ENCODE measurements at places on chromosomes 16 and 17. TPM values are rescaled to one million over a fixed set of nuclear protein-coding genes. Genes with fewer than 3 reads are reported as not detected.

DNA sequence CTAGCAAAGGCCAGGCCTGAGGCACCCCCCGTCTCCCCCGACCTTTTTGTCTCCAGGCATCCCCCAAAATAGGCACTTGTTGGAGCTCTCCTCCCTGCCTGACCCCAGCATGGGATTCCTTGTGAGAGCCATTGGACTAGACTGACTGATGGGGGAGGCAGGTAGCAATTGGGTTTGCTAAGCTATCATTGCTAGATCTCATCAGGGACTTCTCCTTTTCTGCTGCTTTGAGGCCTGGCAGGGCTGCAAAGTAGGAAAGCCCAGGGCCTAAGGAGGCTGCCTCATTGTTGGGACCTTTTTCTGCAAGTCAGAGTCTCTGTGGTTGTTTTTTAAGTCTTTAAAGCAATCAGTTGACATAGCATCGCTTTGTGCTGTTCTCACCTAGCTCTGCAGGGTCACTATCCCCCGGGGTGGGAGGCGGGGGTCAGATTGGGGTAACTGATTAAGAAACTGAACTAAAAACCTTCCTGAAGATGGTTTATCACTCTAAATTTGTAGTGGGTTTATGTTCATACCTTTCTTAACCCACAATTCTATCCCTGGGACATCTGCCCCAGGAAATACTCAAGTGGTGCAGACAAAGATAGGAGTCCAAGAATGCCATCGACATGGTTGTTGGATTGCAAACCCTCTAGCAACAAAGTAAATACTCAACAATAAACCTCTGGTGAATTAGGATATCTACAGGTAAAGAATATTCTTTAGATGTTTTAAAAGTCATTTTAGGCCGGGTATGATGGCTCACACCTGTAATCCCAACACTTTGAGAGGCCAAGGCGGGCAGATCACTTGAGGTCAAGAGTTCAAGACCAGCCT lies 28.0 kb downstream of the LLGL2 start:
- no peak for DNase-seq
- H3K36me3 ChIP-seq = no peaks in the 10 kb centered on the region
- H3K27ac ChIP-seq = no peak overlapping the region
- no peaks in the 10 kb centered on the region for H3K4me1 ChIP-seq
- H3K4me3 ChIP-seq = no peak overlapping the region

SLC16A6 gene
- 6.9 TPM for total RNA-seq

KRT222 gene
- not detected for total RNA-seq

DNA sequence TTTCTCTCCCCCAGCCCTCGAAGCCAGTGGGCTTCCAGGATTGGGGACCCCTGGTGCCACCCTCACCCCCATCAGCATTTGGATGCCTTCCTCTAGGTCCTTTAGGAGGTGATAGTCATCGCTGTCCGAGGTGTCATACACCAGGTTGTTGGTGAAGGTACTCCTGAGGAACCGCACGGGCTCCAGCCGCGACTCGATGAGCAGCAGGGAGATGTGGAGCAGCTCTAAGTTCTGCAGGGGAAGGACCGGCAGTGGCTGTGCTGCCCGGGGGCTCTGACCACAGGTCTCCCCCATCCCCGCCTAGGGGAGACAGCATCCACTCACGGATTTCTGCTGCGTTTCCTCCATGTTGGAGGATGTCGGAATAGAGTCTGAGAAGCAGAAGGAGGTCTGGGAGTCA lies 962 bp downstream of the CSHL1 start:
- DNase-seq = no peak
- no peaks in the 10 kb centered on the region for H3K4me1 ChIP-seq
- H3K27ac ChIP-seq = no peak overlapping the region
- H3K36me3 ChIP-seq = no peaks in the 10 kb centered on the region

- no peak for DNase-seq
- H3K4me1 ChIP-seq = peaks cover 24% of the 10 kb centered on the region
- H3K27ac ChIP-seq = no peak overlapping the region
- no peak overlapping the region for H3K4me3 ChIP-seq
Measured at GRCh38 chr16:85905110-85906095, 6.4 kb downstream of the IRF8 start.

- H3K36me3 ChIP-seq = no peaks in the 10 kb centered on the region
- H3K27me3 ChIP-seq = no peaks in the 10 kb centered on the region
- H3K4me3 ChIP-seq = no peak overlapping the region
- no peak overlapping the region for H3K27ac ChIP-seq
- no peaks in the 10 kb centered on the region for H3K4me1 ChIP-seq
Measured at GRCh38 chr17:37164057-37164456, 211.7 kb upstream of the C17orf78 start.

DNA sequence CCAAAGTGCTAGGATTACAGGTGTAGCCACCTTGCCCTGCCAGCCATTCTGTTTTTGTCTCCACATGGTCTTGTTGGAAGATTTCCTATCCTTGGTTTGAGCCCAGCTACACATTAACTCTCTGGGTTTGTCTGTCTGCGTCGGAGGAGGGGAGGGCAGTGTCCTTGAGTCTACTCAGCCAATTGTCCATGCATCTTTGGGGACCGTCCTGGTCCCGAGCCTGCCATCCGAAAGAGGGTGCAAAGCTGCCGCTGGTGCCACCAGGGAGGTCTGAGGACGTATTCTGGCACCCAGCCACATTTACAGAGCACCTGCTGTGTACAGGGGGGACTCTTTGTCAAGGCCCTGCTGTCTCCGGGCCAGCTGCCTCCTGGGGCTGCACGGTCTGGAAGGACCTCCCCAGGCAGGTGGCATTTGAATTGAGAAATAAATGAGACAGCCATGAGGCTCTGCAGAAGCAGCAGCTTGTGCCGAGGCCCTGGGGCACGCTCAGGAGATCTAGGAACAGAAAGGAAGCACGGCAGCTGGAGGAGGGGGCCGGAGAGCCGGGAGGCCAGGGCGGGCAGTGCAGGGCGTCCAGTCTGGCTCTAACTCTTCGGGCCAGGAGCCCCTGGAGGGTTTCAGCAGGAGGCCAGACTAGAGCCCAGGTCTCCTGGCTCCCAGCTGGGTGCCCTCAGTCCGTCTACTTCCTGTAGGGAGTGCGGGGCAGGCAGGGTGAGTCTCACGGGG lies 1.5 kb downstream of the CYBA start:
- peak overlapping the region; percentile 91 for H3K27ac ChIP-seq
- peaks cover 28% of the 10 kb centered on the region for H3K4me1 ChIP-seq
- peaks cover 4% of the 10 kb centered on the region for H3K36me3 ChIP-seq

DNA sequence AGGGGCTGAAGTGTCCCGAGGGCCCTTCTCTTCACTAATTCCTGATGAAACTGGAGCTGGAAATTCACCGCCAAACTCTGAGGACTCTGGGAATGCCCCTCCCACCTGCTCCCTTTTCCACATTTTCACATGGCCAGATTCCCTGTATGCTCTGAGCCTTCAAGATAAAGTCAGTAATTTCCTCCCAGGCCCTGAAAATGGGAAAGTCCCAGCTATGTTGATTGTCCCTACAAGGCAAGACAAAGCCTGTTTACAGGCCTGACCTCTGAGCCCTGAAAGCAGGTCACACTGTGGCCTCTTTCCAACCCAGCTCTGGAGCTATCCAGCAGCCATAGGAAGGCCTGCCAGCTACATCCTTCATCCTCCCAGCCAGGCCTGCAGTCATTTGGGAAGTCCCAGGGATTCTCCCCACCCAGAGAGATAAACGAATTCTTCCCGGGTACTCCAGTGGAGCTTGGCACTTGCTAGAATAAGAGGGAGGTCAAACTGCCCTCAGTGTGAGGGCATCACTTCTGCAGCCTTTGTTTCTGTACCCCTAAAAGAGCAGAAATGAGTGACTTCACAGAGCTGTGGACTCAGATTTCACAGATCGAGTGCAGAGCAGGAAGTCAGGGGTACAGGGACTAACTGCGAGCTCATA lies 19.6 kb upstream of the CCL2 start:
- H3K4me1 ChIP-seq = no peaks in the 10 kb centered on the region
- no peaks in the 10 kb centered on the region for H3K36me3 ChIP-seq
- DNase-seq = no peak

DNA sequence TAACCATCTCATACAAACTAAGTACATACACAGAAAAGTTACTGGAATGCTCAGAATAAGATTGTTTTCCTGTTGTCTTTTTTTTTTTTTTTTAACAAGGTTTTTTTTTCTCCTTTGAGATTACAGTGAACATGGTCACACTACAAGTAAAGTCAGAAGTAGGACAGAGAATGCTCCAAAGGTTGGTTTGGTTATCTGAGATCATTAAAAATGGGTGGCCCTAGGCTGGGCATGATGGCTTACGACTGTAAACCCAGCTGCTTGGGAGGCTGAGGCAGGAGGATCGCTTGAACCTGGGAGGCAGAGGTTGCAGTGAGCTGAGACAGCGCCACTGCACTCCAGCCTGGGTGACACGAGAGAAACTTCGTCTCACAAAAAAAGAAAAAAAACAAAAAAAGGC lies 6.9 kb upstream of the ST6GALNAC1 start:
- H3K27me3 ChIP-seq = no peaks in the 10 kb centered on the region
- DNase-seq = no peak
- peaks cover 6% of the 10 kb centered on the region for H3K4me1 ChIP-seq
- no peaks in the 10 kb centered on the region for H3K36me3 ChIP-seq
- no peak overlapping the region for H3K27ac ChIP-seq

ATF7IP2 gene
- total RNA-seq = 58.0 TPM

ZG16 gene
- not detected for total RNA-seq

PRSS21 gene
- total RNA-seq = 0.96 TPM

DNA sequence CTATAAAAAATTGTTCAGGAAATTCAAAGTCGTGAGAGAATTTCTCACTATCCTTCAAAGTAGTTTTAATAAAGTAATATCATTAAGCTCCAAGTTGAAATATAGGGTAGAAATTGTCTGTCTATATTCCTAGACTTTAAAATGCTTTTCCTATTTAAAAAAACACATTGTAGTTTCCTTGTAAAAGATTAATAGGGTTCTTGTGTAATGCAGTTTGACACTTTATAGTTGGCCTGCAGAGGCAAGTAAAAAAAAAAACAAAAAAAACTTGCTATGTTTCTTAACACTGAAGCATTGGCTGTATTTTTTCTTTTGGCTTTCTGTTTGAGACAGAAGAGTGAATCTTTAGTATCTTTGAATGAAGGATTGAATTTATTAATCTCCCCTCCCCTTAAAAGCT lies 17.4 kb downstream of the CPD start:
- H3K27ac ChIP-seq = no peak overlapping the region
- H3K4me1 ChIP-seq = peaks cover 4% of the 10 kb centered on the region
- no peak for DNase-seq
- no peaks in the 10 kb centered on the region for H3K27me3 ChIP-seq

RNF167 gene
- 172 TPM for total RNA-seq

FBXO39 gene
- 0.20 TPM for total RNA-seq

DNA sequence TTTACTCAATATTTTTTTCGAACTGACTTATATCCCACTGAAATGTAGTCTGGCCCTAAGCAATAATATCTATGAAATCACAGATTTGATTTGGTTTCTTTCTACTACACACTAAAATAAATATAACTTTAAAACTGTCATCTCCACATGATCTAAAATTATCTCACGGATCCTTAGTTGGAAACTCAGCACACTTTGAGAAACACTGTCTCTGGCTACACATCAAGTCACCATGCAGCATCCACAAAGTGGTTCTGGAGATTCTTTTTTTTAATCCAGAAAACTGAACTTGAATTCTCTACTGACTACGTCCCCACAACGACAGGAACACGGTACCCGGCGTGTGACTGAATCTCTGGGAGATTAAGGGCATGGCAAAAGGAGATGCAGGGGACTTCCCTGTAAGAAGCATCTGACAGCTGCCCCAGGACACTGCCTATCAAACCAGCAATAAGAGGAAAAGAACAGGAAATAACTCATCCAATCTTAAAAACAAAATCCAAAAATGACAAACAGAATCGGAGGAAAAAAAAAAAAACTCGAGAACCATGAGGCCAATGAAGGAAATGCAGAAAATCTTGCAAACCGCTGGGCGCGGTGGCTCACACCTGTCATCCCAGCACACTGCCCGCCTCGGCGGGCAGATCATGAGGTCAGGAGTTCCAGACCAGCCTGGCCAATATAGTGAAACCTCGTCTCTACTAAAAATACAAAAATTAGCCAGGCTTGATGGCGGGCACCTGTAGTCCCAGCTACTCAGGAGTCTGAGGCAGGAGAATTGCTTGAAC lies 141.0 kb upstream of the RCVRN start:
- H3K4me3 ChIP-seq = no peak overlapping the region
- no peaks in the 10 kb centered on the region for H3K4me1 ChIP-seq
- no peaks in the 10 kb centered on the region for H3K27me3 ChIP-seq
- no peak overlapping the region for H3K27ac ChIP-seq
- H3K36me3 ChIP-seq = no peaks in the 10 kb centered on the region
- DNase-seq = no peak

GRCh38 chr17:37060928-37061327 lies 112.2 kb downstream of the AATF start:
- no peak overlapping the region for H3K27ac ChIP-seq
- no peaks in the 10 kb centered on the region for H3K27me3 ChIP-seq
- H3K4me1 ChIP-seq = no peaks in the 10 kb centered on the region
- H3K4me3 ChIP-seq = no peak overlapping the region
- peaks cover 14% of the 10 kb centered on the region for H3K36me3 ChIP-seq

DNA sequence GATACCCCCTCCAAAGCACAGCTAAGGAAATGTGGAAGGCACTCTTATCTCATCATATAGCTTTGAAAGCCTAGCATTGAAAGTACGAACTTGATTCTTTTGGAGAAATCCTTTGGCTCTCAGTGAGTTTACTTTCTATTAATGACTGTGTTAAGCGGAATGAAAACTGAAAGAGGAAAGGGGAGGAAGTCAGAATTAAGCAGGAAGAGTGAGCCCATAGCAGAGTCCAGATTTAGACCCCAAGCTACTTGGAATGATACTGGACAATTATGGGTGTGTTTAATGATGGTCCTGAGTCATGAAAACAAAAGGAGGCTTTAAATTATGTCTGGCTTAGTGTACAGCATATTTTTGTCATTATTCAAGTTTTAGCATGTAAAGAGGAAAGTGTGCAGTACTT lies 42.2 kb downstream of the TENT4B start:
- H3K27me3 ChIP-seq = no peaks in the 10 kb centered on the region
- H3K36me3 ChIP-seq = no peaks in the 10 kb centered on the region
- peaks cover 41% of the 10 kb centered on the region for H3K4me1 ChIP-seq
- no peak overlapping the region for H3K27ac ChIP-seq
- H3K4me3 ChIP-seq = no peak overlapping the region

SCGB1C2 gene
- total RNA-seq = not detected

All from CD4-positive, alpha-beta memory T cell (primary cell).